Stimulated activated CD4-positive, alpha-beta T cell treated with anti-CD3 and anti-CD28 coated beads, Interleukin-1b, Interleukin-23, amount 100 ng/mL, for 1 hour (primary cell): ENCODE measurements at places on chromosomes 5 and 9.

- DNase-seq = no peak
These were observed 9.9 kb upstream of the PHYHD1 start for GRCh38 chr9:128910906-128911305.

- DNase-seq = no peak
These were observed 250.4 kb downstream of the NSG2 start for GRCh38 chr5:174295702-174296436.

GRCh38 chr5:104299998-104300706, 737.6 kb upstream of the NUDT12 start:
- DNase-seq = no peak

- DNase-seq = no peak
These were observed 348.1 kb downstream of the TMEM167A start for GRCh38 chr5:82728926-82729702.

GRCh38 chr5:1229822-1230221, 4.6 kb downstream of the SLC6A18 start:
- DNase-seq = no peak

DNA sequence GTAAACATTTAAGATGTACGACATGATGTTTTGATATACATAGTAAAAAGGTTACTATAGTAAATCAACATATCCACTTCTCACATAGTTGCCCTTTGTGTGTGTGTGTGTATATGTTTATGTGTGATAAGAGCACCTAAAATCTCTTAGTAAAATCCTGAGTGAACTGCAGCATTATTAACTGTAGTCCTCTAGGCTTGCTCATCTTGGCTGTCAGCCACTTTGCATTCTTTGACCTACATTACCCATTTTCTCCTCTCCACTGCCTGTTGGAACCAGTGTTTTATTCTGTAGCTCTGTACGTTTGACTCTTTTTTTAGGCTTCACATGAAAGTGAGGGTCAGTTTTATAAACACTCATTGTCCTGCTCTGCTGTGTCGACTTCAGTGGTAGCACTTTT, 24.4 kb downstream of the C5orf22 start:
- DNase-seq = no peak

DNA sequence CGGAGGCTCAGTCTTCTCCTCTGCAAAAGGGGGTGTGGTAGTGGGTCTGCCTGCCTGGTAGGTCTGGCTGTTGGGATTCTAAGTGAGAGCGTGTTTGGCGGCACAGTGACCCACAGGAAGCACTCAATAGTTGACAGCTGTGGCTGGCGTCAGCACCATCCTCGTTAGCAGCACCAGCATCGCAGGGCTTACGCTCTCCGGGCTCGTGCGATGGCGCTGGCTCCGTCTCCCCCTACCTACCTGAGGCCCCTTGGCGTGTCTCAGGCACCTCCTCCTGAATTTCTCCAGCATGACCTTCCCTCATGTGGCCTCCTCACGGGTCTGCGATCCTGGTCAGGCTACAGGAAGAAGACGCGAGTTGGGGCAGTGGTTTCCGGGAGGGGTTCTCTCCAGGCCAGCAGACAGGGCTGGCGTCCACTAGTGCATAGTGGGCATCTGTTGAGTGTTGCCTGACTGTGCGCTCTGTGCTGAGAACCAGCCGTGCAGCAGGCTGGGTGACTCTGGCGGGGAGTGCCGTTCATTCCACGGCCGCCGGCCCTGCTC, 66.9 kb downstream of the HMCN2 start:
- no peak for DNase-seq

- no peak for DNase-seq
These were observed 211.0 kb downstream of the OSTF1 start for GRCh38 chr9:75299324-75299723.

- DNase-seq = no peak
These were observed 31.1 kb upstream of the GNAQ start for GRCh38 chr9:78062710-78063109.

- no peak for DNase-seq
These were observed 3.3 kb downstream of the SLC46A2 start for GRCh38 chr9:112887381-112887780.

DNA sequence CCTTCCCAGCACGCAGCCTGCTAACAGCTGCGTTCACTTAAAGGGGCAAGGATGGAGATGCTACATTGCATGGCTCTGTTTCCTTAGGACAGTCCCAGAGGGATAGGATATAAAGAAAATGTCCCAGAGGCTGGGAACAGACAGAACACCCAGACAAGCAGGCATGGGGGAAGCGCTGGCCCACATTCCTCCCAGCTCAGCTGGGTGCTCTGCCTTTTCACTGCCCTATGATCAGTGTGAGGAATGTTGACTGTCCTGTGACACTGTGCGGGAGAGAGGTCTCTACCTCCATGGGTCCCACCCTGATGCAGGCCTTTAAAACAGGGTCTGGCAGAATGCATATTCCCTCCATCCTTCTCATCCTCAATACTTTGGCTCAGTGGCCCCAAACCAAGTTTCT, 459.4 kb upstream of the DMAC1 start:
- no peak for DNase-seq

- no peak for DNase-seq
These were observed 134.7 kb downstream of the FBN2 start for GRCh38 chr5:128403333-128403732.

DNA sequence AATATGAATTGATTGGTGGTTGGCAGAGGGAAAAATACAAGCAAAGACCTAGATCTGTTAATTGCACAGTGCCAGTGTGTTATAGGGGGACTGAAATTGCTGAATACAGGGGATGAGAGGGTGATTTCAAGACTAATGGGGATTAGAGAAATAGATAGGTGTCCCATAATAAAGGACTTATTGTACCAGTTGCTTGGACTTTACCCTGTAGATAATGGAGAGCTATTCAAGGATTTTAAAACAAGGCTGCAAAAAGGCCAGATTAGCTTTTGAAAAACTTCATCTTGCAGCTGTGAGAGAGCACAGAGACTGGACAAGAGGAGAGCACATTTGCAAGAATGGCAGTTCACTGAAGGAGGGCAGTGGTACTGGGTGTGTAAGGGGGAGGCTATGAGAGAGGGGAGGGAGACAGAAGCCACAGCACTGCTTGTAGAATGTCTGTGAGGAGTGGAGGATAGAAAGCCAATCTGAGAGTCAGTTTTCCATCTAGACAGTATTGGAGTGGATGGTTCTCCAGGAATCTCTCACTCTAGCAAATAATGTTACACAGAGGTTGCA, 28.8 kb upstream of the SCAMP1 start:
- no peak for DNase-seq

DNA sequence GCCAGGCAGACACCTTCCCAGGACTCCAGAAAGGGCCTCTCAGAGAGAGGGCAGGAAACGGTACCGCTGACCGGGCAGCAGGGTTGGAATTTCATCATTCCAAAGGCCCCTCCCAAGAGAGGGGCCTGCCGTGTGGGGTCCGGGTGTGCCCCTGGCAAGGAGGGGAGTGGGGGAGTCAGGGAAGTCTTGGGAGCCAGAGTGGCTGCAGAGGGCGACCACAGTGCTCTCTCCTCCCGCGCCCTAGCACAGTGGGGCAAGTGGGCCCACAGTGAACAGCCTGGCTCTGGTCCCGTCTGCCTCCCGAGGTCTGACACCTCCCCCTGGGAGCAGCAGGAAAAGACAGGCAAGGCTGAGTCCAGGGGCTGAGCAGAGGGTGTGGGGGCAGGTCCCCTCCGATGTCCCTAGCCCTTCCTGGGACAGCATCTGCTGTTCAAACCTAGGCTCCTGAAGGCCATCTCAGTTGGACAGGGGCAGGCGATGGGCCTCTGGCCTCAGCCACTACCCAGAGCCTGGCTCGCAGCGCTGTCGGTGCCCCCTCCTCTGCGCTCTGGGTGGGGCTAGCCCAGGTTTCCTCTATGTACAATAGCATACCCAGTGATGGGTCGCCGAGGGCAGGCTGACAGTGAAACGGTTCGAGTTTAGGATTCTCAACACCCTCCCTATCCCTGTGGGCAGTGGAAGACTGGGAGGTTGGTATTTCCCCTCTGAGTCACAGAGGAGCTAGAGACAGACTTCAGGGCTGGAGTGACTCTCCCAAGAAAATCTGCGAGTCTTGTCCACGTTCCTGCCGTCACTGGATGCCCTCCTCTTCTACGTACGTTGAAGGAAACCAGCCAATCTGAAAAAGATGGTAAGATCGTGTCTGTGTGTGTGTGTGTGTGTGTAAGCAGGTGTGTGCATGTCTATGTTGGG, 25.4 kb upstream of the SARDH start:
- no peak for DNase-seq

- no peak for DNase-seq
These were observed 9.3 kb downstream of the CCNI2 start for GRCh38 chr5:132756542-132756941.

DNA sequence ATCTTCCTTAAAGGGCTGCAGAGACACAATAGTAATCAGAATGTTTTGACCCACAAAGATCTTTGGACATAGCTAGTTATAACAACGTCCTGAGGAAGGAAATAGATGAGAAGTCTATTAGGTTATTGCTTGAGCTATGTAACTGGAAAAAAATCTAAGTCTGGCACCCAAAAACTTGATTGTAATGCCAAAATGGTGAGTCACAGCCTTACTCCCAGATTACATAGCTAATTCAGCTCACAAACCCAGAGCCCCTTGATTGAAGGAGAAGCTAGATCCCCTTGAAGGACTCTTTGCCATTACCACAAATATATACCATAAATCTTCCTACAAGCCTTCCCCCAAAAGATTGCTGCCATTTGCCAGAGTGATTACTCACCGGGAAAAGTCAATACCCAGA, 341.8 kb upstream of the KIF2A start:
- DNase-seq = no peak

DNA sequence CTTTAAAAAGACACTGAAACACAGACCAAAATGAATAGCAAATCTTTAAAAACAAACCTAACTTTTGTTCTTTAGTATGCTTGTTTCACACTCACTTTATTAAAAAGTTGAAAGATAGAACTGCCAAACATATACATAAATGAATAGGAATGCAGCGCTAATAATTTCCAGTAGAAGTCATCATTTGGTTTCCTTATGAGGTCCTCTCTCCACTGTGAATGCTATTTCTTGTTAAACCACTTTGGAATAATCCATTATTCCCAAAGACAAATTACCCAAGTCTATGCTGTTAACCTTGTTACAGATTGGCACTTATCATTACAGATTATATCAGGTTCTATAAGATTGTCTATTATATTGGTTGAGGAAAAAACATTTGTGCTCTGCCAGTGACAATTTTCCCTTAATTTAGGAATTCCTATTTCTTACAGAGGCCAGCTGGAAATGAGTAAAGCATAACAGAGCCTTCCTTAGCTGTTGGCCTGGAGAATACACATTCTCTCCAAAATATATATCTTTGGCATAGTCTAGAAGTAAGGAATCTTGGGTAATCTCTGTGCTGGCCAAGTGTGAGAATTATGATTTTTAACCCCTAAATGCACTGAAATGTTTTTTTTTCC, 29.3 kb upstream of the MINAR2 start:
- DNase-seq = no peak
